ENCODE measurements at places on chromosomes 12 and 14.

DNA sequence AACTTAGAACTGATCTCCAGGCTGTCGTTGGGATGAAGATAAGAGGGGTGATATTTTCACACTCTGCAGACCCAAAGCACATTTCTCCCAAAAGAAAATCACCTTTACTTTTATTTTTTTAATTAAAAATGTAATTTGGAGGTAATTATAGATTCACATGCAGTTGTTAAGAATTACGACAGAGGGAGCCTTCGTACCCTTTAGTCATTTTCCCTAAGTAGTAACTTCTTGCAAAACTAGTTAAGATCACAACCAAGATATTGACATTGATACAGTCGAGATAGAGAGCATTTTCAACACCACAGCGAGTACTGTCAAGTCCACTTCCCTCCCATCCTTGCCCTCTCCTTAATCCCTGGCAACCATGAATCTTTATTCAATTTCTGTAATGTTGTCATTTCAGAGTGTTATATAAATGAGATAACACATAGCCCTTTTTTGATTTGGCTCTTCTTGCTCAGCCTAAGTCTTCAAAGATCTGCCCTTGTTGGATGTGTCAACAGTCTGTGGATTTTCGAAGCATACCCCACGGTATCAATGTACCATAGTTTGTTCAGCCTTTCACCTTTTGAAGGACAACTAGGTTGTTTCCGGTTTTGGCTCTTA lies 39.6 kb downstream of the DNAH10 start:
- DNase-seq, result peak; percentile 7

DNA sequence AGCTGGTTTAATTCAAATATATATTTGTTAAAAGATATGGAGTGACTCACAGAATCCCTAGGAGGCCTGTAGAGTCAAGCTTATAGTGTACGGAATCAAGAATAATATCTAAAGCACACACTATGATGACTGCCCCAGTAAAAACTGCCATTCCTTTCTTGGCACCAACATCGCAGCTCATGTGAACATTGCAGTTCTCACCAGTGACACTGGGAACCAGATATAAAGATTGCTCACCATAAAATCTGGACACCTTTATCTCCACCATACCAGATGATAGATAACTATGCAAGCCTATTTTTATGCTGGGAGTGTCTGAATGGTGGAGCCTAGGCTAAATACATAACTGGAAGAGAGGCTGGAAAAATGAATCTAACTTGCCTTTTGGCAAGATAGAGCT lies 463.9 kb upstream of the TBX3 start:
- DNase-seq, result no peak

DNA sequence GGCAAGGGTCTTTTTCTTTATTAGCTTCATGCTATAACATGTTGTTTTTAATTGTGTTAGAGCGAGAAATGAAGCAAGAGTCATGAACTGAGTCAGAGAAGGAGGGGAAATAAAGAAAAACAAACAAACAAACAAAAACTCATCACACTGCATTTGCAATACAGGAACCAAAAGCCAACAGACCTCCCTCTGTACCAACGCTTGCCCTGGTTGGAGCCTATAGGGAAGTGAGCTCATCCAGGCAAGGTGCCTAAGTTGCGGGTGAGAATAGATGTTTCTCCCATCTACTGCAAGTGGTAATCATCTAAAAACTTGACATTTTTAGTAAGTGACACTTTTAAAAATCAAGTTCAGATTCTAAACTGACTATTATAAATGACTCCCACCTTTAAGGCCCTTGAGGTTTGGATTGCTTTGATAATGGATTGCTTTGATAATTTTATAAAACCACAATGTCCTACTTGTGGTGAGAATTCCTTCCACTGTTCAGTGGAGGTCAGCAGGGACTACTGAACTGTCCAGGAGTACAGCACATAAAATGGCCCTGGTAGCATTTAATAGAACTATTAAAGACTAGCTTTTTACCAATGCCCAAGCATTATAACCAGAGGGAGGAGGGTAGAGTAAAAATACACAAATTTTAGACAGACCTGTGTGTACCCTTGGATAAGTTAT lies 31.3 kb downstream of the SLC38A1 start:
- no peak for DNase-seq

- no peak for DNase-seq
Measured at GRCh38 chr12:2082321-2082720, 29.5 kb downstream of the CACNA1C start.

DNA sequence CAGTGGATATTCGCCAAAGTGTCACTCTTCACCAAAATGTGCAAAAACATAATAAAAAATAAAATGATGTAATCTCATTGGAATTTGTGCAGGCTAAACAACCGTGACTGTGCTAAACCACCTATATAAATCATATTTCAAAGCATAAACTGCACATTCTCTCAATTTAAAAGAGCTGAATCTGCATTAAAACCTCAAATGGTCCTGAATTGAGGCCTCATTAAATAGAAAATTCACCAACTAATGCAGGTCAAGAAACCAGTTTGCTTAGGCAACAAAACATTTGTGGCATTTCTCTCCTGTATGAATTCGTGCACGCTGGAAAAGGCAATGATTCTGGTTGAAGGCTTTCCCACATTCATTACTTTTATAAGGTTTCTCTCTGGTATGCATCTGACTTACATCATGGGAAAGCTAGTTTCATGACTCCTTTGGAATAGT lies 80.1 kb upstream of the IFNG-AS1 start:
- DNase-seq, result peak; percentile 23

DNA sequence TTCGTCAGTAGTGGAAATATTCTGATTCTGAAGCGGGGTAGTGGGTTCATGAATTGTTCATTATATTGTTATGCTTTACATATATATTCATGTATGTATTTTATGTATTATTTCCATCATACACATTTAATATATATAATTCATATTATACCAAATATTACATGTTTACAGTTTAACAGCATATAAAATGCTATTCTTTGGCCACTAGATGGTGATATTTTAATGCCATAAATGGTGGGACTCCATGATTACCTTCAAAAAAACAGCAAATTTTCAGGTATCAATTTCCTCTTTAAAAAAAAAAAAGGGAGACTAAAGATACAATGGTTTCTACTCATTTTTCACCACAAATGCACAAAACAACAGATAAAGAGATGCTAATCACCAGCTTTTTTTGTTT lies 41.0 kb downstream of the BDKRB1 start:
- no peak for DNase-seq

DNA sequence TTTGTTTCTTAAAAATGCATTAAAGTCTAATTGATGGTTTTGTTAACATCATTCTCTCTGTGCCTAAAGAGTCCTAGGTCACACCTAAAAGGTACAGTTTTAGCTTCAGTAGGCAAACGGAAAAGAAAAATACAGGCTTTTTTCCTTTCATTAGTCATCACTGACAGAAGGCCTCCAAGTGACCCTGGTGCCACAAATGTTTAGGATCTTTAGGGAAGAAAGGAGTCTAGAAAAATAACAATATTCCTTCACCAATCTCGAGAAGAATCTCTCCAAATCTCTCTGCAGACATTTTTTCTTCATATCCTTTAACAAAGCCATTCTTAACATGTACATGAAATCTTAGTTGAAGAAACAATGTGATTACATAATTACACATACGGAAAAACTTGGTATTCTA lies 2.0 kb downstream of the DENND5B start:
- no peak for DNase-seq

DNA sequence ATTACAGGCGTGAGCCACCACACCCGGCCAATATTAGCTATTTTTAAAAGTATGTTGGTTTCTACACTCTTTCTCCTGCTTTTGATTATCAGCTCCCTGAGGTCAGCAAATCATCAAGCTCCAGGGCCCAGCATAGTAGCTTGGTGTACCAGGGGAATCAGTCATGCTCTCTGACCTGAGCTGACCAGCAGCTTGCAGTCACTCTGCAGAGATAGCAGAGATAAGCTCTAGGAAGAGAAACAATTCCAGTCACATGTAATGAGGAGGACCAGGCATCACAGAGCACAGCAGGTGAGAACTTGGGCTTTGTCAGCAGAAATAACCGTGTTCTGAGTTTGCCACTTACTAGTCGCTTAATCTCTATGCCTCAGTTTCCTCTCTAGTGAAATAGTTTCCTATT lies 8.5 kb downstream of the PLEKHD1 start:
- DNase-seq, result no peak

- DNase-seq, result no peak
Measured at GRCh38 chr12:93279565-93280412, 97.9 kb upstream of the NUDT4 start.

GRCh38 chr12:9750276-9751203 lies 10.2 kb downstream of the CD69 start:
- DNase-seq, result peak; percentile 13

GRCh38 chr12:104701756-104702155 lies 245.0 kb downstream of the CHST11 start:
- no peak for DNase-seq

- DNase-seq, result no peak
Measured at GRCh38 chr14:104332634-104333270, 194.4 kb downstream of the KIF26A start.

DNA sequence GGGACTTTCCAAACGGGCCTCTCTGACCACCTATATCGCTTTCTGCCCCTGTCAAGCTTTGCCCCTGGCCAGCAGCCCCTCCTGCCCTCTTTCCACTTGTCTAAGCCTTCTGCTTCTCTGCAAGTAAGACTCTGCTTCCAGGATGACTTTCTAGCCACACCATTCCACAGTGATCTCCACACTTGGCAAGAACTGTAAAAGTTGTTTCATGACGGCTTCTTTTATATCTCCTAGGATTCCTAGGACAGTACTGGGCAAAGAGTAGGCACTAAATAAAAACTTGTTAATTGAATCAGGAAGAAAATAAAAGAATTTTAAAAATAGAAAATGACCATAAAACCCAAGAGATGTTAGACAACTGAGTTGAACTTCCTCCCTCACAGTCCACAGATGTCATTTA lies 1.8 kb upstream of the PTPN21 start:
- DNase-seq, result no peak

DNA sequence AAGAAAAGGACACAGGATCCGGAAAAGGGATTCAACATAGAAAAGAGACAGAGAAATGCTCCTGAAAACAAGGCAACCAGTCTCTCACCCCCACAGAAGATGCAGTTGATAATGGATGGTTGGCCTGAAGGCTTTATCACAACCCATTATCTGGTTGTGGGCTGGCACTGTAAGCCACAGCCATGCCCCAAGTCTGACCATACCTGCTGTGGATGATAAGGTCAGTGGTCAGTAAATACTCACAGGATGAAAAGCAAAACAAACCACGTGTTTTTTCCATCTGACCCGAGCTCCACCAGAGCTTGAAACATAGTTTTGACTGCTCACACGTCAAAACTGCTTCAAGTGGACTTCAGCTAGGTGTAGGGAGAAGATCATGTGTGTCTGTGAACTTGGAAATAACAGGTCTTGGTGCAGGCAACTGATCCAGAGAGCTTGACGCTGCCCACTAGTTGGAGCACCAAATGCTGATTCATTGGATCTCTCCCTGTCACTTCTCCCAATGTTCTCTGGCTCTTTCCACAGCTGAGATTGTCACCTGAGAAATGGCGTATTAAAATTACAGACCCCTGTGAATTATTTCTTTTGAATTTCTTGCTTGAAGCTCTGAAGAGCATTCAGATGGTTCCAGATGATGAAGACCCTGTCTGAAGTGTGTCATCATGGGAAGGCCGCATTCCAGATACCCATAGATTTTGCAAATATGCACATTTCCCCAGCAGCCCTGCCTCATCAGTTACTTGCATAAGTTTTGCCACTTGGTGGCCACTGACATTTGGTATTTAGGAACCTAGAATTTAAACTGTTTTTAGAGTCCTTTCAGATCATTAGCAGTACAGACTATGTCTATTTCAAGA lies 8.5 kb downstream of the TMEM233 start:
- DNase-seq, result no peak

All from AG04450 (cell line).